ENCODE measurements at places on chromosomes 3 and 15.
A peak's percentile ranks its signal among the peaks of the same experiment; 100 is the strongest.

DNA sequence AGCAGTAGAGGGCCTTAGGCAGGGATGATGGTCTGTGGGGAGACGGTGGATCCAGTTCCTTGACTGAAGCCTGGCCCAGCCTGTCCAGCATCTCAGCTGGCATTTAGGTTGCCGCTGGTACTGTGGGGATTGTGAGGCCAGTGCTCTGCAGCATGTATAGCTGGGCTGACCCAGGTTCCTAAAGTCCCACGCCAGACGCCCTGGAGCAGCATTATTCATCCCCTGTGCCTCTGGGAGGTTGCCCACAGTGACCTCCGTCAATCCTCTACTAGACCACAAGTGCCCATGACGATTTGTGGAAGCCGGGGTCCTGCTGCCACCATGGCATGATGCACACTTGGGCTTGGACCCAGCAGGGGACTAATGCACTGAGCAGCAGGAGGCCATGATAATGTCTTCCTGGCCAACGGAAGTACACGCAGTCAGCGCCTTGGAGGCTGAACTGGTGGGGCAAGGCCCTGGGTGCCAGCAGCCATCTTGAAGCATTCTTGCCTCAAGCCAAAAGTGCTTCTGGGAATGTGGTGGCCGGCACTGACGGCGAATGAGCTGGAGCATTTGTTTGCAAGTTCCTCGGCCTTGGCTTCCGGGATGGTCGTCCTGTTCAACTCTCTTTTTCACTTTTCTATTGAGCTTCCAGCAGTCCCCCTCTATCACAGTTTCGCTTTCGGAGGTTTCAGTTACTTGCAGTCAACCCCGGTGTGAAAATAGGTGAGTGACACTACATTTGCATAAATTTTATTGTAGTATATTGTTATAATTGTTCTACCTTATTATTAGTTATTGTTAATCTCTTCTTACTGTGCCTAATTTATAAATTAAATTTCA is 949.4 kb downstream of the ROBO1 start:
- DNase-seq, result no peak

- no peak for DNase-seq
Observed at GRCh38 chr3:51963951-51964451, 3.3 kb downstream of the PCBP4 start.

DNA sequence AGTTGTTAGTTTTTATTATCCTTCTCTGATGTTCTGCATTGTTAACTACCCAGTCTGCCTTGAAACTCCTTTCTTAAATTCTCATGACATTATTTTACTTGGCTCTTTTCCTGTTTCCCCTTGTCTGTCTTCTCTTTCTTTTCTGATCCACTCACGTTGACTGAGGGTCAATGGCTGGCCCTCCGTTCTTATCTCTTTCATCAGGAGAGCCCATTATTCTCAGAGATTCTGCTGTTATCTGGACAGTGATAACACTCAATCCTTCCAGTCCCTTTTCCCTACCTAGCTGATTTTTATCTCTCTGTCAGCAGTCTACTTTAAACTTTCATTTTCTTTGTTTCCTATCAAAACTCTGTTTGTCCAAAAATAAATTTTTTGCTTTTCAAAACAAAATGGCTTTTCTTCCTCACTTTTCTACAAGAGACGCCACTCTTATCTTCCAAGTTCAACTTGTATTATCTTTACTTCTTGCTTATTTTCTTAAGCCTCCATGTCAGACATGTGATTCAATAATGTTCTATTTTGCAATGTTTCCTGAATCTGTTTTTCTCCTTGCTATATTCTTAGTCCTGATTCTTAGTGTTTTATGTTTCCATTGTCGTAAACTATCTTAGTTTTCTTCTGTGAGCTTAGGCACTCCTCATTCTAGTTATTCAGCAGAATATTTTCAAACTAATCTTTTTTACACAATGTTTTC is 120.2 kb downstream of the NEDD4 start:
- DNase-seq, result no peak

DNA sequence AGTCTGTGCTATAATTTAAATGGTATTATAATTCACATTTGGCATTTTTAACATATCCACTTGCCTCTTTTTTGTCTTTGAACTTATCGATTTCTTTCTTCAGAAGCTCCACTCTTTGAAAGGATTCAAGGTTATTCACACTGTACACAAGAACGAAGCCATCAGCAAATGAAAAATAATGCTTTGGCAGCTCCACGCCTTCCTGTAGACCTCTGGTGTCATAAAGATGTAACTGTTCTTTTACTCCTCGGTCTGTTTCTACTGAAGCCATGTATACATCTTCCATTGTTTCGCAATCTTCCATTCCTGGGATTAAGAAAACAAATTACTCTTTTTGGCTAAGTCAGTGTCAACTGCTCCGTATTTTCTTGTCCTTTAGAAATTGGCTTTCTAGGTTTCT is 16.0 kb downstream of the NKIRAS1 start:
- DNase-seq, result no peak

DNA sequence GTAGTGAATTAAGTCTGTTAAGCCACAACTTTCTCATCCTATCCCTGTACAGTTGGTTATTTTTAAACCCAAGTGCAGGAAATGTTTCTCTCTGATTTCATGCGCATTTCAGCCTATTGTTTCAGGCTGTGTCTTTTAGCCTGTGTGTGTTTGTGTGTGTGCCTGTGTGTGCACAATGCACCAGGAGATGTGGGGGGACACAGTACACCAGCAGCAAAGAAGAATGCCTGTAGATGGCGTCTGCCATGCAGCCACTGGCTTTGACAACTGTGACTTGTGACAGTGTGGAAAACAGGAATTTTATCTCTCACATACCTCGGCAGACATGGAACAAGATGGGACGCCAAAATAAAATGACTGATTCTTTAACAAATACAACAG is 43.6 kb upstream of the PLXNA1 start:
- DNase-seq, result no peak

DNA sequence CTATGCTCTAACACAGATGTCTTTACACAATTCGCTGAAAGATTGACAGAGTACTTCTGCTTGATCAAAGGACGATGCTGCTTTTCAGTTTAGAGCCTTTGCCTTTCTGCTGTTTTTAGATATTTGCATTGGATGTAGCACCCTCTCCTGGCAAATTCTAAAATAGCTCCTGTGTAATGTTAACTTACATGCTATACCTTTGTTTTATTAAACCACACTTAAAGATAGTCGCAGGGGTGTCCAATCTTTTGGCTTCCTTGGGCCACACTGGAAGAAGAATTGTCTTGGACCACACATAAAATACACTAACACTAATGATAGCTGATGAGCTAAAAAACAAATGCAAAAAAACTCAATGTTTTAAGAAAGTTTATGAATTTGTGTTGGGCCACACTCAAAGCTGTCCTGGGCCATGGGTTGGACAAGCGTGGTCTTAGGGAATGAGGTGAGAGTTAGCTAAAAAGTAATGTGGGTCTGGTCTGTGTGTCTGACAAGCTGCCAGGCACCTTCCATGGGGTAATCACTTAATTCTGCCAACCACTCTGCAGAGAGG is 62.9 kb downstream of the ATG7 start:
- peak; percentile 31 for DNase-seq

- DNase-seq, result peak; percentile 28
Observed at GRCh38 chr3:195568630-195569029, 15.1 kb downstream of the APOD start.

DNA sequence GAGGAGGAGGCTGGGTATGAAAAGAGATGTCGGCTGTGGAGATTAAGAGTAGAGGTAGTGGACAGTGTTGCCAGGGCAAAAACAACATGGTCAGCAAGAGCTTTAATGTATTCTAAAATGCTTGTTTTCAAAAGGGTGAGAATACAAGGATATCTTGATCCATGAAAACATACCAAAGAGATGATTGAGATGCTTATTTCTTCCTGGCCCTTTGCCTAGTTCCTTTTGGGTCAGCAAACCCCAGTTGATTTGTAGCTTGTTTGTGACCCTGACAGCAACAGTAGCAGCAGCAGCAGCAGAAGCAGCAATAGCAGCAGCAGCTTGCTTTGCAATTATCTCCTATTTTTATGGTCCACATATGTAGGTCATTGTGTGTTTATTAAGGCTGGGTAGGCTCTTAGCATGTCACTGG is 337.3 kb downstream of the LPP start:
- DNase-seq, result peak; percentile 10

DNA sequence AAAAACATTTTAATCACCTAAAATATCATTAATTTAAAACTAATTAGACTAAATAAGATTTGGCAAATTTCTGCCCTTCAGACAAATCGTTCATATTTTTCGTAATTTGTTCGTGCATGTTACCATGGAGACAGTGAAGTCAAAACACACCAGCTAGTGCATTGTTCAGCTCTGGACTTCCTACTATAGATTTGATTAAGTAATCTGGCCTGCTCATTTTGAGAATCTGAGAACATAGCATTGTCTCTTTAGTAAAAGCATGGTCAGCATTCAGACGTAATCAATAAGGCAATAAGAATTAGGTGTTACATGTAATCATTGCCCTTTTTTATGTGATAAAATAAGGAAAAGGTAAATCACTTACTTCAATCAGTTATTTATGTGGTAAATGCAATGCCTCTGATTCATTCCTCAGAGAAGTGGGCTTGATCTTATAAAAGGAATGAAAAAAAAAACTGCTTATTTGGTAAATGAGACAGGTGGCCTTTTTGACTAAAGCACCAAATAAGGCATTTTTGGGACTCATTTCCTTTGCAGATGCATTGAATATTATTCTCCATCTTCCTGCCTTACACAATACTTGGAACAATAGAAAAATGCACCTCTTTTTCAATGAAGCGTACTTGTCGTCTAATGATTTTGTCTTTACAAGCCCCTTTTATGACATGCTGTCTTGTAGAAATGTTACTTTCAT is 84.5 kb upstream of the FNDC3B start:
- no peak for DNase-seq

DNA sequence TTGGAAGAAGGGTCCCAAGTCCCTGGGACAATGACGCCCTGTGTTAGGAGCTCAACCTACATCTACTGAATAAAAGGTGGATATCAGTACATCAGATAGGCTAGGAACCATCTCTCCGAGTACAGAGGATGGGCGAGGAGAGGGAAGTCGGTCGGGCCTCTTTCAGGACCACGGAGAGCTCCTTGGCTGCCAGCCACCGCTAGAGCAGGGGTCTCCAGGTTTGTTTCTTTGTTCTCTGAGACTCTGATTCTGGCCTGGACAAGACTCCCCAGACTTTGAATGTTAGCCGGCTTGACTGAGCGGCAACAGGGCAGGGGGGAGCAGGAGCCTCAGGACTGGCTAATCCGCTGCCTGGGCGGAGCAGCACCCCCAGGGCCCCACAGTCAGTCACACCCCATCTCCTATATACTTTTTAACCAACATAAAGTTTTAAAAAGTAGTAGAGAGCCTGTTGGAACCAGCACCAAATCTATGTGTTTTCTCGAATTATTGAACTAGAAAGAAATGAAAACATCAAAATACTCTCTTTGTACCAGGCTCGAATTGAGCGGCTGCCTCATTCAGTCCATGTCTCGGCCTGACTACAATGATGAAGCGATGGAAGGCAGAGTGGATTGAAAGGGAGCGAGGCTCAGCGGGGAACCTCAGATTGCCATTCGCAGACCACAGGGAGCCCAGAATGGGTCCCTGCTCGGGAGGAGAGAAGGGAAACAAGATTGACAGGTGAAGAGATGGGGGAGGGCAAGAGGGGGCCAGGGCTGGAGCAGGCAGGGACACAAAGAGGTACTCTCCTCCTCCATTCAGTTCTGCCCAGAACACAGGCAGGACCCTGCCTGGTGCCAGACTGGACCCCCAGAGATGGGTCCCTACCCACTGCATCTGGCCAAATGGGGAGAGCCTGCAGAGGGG is 131.6 kb downstream of the TPRA1 start:
- DNase-seq, result no peak

DNA sequence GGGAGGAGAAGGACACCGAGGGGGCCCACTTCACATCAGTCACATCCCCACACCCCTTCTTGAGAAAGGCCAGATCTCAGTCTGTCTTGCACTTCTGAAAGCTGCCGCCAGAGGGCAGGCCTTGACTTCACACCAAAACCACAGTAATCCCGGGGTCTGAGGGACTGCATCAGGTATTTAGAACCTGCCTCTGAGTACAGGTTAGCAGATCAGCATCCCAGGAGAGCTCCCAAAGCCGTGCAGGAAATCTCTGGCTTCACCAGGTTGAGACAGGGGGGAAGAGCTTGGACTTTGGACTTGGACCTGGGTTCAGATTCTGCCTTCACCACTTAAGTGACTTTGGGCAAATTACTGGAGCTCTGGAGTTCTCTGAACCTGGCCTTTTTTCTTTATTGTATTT is 50.3 kb downstream of the LHFPL4 start:
- peak; percentile 73 for DNase-seq

DNA sequence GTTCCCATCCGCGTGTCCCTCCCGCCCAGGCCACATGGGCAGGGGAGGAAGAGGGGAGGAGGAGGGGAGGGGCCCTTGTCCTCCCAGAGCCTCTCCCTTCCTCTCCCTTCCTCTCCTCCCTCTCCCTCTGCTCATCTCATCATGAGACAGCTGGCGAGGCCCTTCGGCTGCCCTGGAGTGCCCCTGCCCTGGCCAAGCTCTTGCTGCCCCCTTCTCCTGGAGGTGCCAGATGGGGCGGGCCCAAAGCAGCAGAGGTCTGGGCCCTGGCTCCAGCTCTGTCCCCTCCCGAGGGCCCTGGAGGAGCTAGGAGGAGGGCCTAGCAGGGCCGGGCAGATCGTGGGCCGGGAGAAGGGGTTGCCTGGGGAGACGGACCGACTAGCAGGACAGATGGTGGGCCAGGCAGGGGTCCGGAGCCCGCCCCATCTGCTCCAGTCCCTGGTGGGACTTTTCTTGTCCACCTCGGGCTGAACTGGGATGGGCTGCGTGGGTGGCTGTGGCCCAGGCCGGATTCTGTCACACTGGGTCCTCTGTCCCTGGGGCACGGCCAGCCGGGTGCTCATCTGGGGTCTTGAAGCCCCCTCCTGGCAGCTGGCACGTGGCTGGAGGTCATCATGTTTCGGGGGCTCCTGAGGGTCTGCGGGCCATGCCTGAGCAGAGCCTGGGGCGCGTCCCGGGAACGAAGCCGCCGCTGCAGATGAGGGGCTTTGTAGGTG is 183.4 kb downstream of the GOLGA6L6 start:
- no peak for DNase-seq

DNA sequence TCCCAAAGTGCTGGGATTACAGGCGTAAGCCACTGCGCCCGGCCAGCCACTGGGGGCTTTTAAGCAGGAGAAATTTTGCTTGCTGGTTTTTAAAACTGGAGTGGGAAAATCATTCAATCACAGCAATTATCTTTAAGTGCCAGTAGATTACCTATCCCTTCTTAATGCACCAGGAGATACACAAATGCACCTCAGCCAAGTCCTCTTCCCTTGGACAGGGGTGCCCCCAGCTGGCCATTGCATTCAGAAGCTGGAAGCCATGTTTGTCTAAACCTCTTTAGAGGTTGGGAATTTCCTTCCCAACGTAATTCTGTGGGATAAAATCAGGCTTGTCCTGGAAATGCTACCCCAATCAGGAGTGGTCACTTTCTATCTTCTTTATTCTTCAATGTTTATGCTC is 26.6 kb downstream of the MIX23 start:
- peak; percentile 49 for DNase-seq

GRCh38 chr15:66130496-66131034 is 123.0 kb downstream of the MEGF11 start:
- DNase-seq, result no peak

Measured in PC-9 (cell line).